ENCODE measurements at places on chromosomes 12 and 14.

- no peaks in the 10 kb centered on the region for H3K36me3 ChIP-seq
- no peak for DNase-seq
- H3K27me3 ChIP-seq, result no peaks in the 10 kb centered on the region
- no peak overlapping the region for H3K4me3 ChIP-seq
- H3K27ac ChIP-seq, result no peak overlapping the region
Observed at GRCh38 chr14:33728010-33728498, 222.8 kb downstream of the EGLN3 start.

- H3K27me3 ChIP-seq, result no peaks in the 10 kb centered on the region
- no peak overlapping the region for H3K27ac ChIP-seq
- DNase-seq, result no peak
- no peaks in the 10 kb centered on the region for H3K36me3 ChIP-seq
Observed at GRCh38 chr12:75635606-75636444, 124.4 kb upstream of the KRR1 start.

DNA sequence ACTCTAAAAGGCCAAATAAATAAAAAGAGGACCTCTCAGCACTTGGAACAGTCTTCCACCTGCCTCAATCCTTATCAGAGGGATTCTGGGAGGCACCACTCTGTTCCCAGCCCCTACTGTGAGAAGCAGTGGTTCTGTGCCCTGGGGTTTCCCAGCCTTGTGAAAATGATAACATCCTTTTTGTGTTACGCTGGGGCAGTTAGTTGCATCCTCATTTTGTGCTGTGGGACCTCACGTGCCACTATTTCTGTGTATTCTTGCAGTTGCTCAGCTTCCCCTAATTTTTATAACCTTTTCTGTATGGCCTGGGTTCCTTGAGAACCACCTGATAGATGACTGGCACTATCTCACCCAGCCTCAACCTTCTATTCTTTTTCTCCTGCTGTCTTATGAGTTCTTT, 10.8 kb upstream of the CMA1 start:
- H3K4me3 ChIP-seq, result no peak overlapping the region
- no peaks in the 10 kb centered on the region for H3K27me3 ChIP-seq
- H3K27ac ChIP-seq, result no peak overlapping the region
- no peaks in the 10 kb centered on the region for H3K36me3 ChIP-seq
- no peaks in the 10 kb centered on the region for H3K4me1 ChIP-seq

- no peak overlapping the region for H3K4me3 ChIP-seq
- H3K36me3 ChIP-seq, result no peaks in the 10 kb centered on the region
- peaks cover 6% of the 10 kb centered on the region for H3K4me1 ChIP-seq
- H3K27me3 ChIP-seq, result no peaks in the 10 kb centered on the region
- DNase-seq, result no peak
Observed at GRCh38 chr14:72740966-72741825, 152.7 kb downstream of the DPF3 start.

GRCh38 chr14:89256283-89256682, 160.8 kb downstream of the FOXN3 start:
- H3K4me1 ChIP-seq, result peaks cover 5% of the 10 kb centered on the region
- H3K4me3 ChIP-seq, result no peak overlapping the region
- no peak overlapping the region for H3K27ac ChIP-seq
- no peak for DNase-seq

GRCh38 chr12:19548834-19549233, 109.5 kb downstream of the AEBP2 start:
- no peak overlapping the region for H3K4me3 ChIP-seq
- no peaks in the 10 kb centered on the region for H3K27me3 ChIP-seq
- H3K27ac ChIP-seq, result no peak overlapping the region

DNA sequence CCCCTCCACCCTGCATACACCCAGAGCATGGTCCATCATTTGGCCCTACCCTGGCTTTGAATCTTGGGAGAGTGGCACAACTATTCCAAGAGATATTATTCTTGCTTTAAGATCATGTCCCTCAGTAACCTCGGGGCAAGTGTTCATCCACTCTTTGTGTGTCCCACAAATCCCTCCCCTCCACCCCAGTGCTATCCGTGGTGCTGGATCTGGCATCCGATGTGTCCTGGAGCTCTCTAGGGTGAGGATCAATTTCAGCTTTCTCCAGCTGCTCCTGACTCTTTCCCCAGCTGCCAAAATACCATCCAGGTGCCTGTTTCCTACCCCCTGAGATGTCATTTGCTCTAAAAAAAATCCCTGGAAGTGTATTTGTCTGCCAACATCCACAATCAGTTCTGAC, 64.8 kb upstream of the CMKLR1 start:
- DNase-seq, result no peak
- no peaks in the 10 kb centered on the region for H3K27me3 ChIP-seq
- no peak overlapping the region for H3K27ac ChIP-seq
- H3K4me3 ChIP-seq, result no peak overlapping the region

DNA sequence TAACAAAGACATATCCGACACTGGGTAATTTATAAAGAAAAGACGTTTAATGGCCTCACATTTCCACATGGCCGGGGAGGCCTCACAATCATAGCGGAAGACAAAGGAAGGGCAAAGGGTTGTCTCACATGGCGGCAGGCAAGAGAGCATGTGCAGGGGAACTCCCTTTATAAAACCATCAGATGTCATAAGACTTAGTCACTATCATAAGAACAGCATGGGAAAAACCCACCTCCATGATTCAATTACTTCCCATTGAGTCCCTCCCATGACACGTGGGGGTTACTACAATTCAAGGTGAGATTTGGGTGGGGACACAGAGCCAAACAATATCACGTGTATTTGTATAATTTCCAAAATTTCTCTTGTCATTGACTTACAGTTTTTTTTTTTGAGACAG, 5.5 kb upstream of the LMNTD1 start:
- H3K27ac ChIP-seq, result no peak overlapping the region
- no peaks in the 10 kb centered on the region for H3K27me3 ChIP-seq
- DNase-seq, result no peak
- no peak overlapping the region for H3K4me3 ChIP-seq

DNA sequence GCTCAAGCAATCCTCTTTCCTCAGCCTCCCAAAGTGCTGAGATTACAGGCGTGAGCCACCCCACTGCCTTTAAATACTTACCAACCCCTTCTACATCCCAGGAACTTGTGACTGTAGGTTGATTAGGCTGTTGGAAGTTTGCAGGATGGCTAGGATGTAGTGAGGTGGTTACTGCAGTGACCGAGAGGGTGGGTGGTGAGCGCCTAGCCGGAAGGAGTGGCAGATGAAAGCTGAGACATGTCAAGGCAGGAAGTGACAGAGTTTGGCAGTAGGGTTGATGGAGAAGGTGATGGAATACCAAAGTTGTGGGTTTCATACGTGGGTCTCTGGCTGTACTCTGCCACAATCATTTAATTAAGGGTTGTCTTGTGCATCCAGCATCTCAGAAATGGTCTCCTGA, 13.5 kb downstream of the B4GALNT3 start:
- H3K27ac ChIP-seq, result no peak overlapping the region
- DNase-seq, result no peak
- H3K4me1 ChIP-seq, result no peaks in the 10 kb centered on the region
- H3K4me3 ChIP-seq, result no peak overlapping the region

- no peaks in the 10 kb centered on the region for H3K27me3 ChIP-seq
- no peak for DNase-seq
- no peak overlapping the region for H3K27ac ChIP-seq
- peaks cover under 1% of the 10 kb centered on the region for H3K36me3 ChIP-seq
Observed at GRCh38 chr14:61533513-61534255, 161.6 kb upstream of the HIF1A start.

DNA sequence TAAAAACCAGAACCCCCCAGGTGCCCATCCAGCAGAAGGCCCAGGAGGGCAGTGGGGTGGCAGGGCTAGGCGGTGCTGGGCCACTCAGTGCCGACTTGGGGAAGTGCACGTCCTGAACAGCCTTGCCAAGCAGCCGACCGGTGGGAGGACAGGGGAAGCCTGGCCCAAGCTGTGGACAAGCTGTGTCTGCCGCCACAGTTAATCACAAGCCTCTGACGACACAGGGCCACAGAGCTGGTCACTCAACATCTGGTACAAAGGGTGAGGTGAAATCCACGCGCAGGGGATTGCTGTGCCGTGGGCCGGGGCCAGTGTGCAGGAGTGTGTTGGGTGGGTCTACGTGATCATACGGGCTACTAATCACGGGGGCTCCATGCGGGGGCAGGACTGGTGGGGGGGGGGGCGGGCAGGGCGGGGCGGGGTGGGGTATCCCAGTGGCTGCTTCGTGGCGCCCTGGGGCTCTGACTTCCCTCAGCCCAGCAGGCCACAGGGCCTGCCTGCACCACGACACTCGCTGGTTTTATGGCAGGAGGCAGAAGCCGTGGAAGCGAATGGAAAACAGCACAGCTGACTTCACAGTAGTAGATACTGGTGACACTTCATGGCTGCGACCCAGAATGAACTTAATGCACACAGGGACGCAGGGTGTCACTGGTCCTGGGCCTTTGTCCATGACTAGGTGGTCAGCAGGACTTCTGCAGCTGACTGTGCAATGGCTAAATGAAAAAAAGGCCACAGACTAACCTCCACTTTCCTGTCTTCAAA, 10.2 kb downstream of the AMN start:
- peaks cover 30% of the 10 kb centered on the region for H3K36me3 ChIP-seq
- no peak overlapping the region for H3K4me3 ChIP-seq
- no peak for DNase-seq
- H3K27me3 ChIP-seq, result peaks cover 21% of the 10 kb centered on the region

- H3K4me1 ChIP-seq, result peaks cover 50% of the 10 kb centered on the region
- H3K27ac ChIP-seq, result peak overlapping the region; percentile 35
- no peaks in the 10 kb centered on the region for H3K36me3 ChIP-seq
- H3K4me3 ChIP-seq, result peak overlapping the region; percentile 48
- peaks cover 99% of the 10 kb centered on the region for H3K27me3 ChIP-seq
Observed at GRCh38 chr12:53956251-53956887, 1.7 kb downstream of the HOXC12 start.

DNA sequence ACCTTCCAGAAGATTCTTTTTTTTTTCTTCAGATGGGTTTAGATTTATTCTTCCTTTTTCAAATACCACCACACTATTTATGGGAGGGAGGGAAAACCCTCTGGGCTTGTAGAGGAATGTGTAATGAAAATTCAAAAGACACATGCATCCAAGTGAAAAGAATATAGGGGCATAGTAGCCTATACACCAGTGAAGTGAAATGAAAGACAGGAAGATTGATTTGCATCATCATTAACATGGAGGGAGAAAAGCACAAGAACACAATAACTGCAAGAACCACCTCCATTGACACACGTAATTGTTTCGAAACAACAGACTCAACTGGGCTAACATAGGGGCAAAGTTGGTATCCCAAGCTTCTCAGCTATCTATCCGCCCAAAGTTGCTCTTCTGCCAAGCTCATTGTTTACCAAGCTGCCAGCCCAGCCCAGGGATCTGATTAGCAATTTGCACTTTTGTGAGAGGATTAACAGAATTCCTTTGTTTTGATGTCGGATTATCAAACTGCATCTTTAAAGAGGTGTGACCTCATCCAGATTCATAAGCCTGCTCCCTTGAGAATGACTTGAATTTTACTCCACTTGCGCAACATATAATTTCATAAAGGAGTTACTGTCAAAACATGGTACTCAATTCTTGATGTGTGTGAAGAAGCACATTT, 430.5 kb upstream of the SOX5 start:
- H3K4me3 ChIP-seq, result no peak overlapping the region
- H3K4me1 ChIP-seq, result peaks cover 4% of the 10 kb centered on the region
- no peaks in the 10 kb centered on the region for H3K27me3 ChIP-seq
- DNase-seq, result no peak
- no peak overlapping the region for H3K27ac ChIP-seq

DNA sequence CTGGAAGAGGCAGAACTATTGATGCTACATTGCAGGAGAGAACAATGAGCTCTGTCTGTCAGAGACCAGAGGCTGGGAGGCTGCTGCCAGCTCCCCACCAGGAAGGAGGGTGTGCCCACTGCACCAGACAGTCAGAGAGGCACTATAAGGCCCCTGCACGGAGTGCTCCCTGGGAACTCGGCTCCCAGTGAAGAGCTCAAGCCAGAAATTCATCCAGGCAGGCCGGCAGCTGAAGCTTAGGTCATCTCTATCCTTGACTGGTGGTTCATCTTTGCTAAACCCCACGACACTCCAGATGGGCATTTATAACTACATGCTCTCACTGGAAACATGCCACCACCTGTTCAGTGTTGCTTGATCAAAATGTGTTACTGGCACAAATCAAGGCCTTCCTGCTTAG, 65.1 kb upstream of the GPATCH2L start:
- H3K27me3 ChIP-seq, result no peaks in the 10 kb centered on the region
- peaks cover 11% of the 10 kb centered on the region for H3K4me1 ChIP-seq
- DNase-seq, result no peak
- H3K36me3 ChIP-seq, result peaks cover 22% of the 10 kb centered on the region
- H3K4me3 ChIP-seq, result no peak overlapping the region
- H3K27ac ChIP-seq, result no peak overlapping the region

GRCh38 chr12:5905757-5906156, 39.3 kb downstream of the ANO2 start:
- H3K36me3 ChIP-seq, result no peaks in the 10 kb centered on the region
- no peak overlapping the region for H3K4me3 ChIP-seq
- no peaks in the 10 kb centered on the region for H3K4me1 ChIP-seq
- peaks cover 16% of the 10 kb centered on the region for H3K27me3 ChIP-seq
- H3K27ac ChIP-seq, result no peak overlapping the region
- no peak for DNase-seq

DNA sequence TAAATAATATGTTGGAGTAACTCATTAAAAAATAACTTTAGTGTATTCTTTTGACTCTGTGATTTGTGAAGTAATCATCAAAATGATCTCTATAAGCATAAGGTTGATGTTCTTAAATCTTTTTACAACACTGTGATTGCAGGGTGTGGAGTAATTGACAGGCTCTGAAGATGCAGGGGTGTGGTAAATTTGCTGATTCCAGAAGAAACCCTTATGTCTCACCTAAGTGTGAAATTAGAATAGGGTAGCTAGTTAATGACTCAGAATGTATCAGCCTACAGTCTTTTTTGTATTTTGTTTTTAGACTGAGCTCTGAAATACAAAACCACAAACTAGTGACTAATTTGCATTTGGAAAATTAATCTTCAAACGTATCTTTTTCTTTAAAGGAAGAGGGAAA, 5.9 kb downstream of the PRPF39 start:
- H3K36me3 ChIP-seq, result no peaks in the 10 kb centered on the region
- DNase-seq, result no peak
- H3K4me3 ChIP-seq, result no peak overlapping the region
- H3K4me1 ChIP-seq, result peaks cover 44% of the 10 kb centered on the region
- H3K27ac ChIP-seq, result no peak overlapping the region

DNA sequence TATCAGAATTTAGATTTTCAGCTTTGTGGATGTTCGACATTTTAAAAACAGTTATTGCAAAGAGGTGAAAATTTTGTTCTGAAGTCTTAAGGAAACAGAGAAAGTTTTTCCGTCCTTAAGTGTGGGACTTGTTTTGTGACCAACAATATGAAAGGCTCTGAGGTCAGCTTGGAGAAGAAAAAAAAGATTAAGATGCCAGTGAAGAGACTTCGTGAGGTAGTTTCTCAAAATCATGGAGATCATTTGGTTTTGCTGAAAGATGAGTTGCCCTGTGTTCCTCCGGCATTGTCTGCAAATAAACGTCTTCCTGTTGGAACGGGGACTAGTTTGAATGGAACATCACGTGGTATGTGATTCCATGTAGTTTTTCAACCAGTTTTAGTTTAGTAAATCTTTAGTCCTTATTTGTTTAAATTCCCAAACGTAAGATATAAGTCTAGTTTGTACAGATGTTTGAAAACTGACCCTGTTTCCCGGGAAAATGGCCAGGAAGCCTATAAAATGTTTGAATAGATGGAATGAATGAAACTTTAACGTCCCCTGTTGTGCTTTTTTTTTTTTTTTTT, 682 bp downstream of the KIAA0586 start:
- H3K27me3 ChIP-seq, result no peaks in the 10 kb centered on the region
- DNase-seq, result no peak

GRCh38 chr12:89800435-89800834, 91.8 kb upstream of the ATP2B1 start:
- DNase-seq, result no peak
- H3K27ac ChIP-seq, result no peak overlapping the region
- H3K27me3 ChIP-seq, result no peaks in the 10 kb centered on the region
- no peaks in the 10 kb centered on the region for H3K36me3 ChIP-seq

Data from suprapubic skin (tissue), 4 donors.